ENCODE measurements at places on chromosomes 11 and 22.

DNA sequence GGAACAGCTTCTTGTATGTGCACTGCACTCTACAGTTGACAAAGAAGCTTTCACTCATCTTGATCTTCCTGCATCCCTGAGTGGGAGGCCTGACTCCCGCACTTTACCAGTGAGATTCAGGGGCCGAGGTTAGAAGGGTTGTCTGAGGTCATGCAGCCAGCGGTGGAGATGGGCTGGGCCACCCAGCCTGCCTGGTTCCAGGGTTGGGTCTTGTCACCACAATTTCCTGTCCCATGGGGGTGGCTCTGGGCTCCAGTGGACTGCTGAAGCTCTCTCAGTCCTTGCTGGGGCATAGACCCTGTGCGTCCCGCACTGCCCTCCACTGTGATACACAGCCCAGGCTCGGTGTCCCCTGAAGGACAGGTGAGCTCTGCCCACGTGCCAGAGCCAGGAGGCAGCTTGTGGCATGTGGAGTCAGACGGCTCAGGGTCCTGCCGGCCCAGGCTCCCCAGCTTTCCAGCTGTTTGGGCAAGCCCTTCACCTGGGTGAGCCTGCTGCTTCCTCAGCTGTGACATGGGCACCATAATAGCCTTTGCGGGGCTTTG, 6.9 kb upstream of the MYO7A start:
- DNase-seq = no peak

- no peak for DNase-seq
These were observed 2.5 kb downstream of the OVCH2 start for GRCh38 chr11:7703740-7704139.

DNA sequence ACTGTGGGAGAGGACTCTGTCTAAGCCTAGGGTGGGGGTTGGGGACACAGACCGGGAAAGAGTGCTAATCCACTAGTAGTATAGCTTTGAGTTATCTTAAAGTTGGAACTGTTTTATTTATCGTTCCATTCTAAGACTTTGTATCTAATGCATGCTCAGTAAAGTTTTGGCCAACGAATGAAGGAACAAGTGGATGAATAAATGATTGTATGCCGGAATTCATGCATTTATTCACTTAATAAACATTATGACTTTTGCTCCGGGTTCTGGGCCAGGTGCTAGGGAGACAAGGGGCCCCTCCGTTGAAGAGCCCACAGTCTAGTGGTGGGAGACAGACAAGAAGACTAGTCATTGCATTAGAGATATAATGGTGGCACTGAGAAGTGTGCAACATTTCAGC, 645 bp downstream of the RNF121 start:
- no peak for DNase-seq

DNA sequence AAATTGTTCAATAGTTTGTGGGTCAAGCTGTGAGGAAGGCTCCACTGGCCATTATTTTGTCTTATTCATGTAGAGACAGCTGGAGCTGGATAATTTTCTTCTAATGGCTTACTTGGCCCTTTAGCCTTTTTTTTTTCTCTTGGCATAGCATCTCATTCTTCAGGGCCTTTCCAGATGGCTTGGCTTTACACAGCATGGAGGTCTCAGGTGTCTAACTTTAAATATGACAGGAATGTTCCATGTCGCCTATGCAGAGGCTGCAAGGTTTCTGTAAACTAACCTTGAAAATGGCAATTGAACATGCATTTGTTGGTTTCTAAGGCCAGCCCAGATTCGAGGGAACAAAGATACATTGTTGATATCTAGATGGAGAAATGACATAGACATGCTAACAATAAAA, 247.9 kb upstream of the CNTN5 start:
- DNase-seq = no peak

DNA sequence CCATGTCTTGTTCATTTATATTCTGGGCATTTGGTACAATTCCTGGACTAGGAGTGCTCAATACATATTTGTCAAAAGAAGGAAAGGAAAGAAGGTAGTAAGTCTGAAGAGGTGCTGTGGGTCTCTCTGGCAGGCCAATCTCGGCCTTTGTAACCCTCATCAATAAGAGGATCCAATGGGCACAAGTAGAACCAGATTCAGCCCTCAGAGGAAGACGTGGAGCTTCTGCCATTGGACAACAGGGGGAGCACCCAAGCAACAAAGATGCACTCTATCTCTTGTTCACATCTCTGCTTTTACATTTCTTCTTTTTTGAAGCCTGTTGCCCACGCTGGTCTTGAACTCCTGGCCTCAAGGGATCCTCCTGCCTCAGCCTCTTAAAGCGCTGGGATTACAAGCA, 2.2 kb upstream of the VPS11 start:
- no peak for DNase-seq

DNA sequence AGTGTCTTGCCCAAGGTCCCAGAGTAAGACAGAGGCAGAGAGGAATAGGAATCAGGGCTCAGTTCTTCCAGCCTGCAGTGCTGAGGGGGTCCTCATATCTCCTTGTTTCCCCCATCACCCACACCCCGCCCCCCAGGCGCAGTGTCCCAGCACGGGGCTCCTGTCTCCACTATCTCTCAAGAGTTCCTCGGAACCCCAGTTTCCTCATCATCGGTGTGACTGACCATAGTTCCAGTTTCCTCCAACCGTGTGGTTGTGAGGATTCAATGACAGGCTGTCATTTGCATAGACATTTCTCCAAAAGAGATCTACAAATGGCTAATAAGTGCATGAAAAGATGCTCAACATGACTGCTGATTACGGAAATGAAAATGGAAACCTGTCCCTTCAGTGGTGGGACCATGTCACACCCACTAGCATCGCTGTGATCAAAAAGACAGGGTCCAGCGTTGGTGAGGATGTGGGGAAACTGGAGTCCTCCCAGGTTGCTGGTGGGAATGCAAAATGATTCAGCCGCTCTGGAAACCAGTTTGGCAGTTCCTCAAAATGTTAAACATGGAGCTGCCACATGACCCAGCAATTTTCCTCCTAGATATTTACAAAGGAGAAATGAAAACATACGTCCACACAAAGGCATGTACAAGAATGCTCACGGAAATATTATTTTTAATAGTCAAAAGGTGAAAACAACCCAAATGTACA, 31.8 kb upstream of the PDGFB start:
- DNase-seq = no peak

GRCh38 chr11:117946842-117947526, 17.8 kb upstream of the TMPRSS13 start:
- DNase-seq = peak; percentile 81

DNA sequence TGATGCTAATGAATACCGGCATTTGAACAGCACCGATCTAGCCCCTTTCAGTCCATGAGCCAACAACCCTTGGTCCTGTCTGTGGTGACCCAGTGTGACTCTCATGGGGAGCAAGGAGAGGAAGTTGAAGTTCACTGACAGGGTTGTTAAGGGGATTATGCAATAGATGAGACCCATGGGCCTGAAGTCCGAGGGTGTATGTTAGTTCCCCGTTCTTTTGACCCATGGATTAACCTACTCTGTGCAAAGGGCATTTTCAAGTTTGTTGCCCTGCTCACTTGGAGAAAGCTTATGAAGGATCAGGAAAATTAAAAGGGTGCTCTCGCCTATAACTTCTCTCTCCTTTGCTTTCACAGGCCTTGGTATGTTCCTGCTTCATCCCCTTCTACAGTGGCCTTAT, 4.9 kb downstream of the PNPLA3 start:
- DNase-seq = no peak

- peak; percentile 81 for DNase-seq
These were observed 57.9 kb downstream of the SYTL2 start for GRCh38 chr11:85752890-85753581.

- peak; percentile 91 for DNase-seq
These were observed 2.5 kb downstream of the CPT1A start for GRCh38 chr11:68839054-68839865.

- DNase-seq = no peak
These were observed 110.4 kb downstream of the RRAS2 start for GRCh38 chr11:14248580-14248981.

GRCh38 chr11:111378861-111379601, at the start of gene POU2AF1:
TSS of gene POU2AF1 (minus strand) at chr11:111379275. CDS start at chr11:111379177, 98 bp downstream.
- peak; percentile 65 for DNase-seq

DNA sequence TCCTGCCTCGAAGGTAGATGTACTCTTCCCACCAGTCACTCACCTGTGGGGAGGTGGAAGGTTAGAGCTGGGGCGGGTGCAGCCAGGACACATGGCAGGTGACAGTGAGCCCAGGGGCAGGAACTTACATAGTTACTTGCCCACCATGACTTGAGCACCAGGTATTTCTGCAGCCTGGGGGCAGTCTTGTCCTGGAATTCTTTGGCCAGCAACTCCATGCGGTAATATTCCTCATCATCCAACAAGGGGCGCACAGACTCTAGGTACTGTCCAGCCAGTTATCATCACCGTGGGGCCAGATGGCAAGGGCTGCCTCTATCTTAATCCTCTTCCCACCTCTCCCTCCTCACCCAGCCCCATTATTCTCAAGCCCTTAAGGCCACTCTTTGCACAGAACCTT, 2.2 kb downstream of the CPT1B start:
- no peak for DNase-seq

DNA sequence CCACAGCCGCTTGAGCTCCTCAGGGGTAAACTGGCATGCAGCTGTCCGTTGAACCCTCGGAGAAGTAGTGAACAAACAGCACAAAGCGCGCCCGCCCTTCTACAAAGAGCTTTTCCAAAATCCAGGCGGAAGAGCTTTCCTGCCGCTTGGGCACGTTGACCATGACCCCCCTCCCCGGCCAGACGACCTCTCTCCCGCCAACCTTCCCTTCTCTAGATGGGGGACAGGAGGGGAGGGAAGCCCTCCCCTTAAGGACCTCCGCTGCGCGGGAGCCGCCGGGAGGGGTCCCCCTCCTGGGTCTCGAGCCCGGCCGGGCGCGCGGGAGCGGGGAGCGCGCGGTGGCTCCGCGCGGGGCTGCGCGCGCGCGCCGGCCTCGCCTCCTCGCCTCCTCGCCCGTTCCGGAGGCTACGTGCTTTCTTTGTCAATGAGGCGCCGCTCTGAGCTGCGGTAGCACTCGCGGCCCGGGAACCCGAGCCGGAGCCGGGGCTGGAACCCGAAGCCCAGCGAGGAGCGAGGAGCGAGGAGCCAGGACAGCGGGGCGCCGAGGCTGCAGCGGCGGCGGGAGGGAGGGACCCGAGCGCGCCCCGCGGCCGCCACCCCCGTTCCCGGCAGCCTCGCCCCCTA, 118.6 kb downstream of the HIPK3 start:
- DNase-seq = no peak

DNA sequence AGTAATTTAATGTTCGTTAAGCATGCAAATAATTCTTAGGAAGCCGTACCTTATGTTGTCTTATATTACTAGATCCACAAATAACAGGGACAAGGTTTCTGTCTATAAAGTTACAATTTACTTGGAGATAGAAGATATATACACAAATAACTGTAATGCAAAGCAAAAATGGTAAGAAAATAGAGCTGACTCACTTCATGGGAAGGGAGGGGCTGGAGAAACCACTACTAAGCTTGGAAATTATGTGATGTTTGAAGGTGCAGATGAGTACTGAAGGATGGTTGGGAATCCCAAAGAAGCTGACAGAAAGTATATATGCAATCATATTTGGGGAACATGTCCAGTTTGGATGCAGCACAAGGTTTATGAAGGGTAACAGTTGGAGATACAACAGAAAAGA, 4.0 kb downstream of the NPAT start:
- no peak for DNase-seq

DNA sequence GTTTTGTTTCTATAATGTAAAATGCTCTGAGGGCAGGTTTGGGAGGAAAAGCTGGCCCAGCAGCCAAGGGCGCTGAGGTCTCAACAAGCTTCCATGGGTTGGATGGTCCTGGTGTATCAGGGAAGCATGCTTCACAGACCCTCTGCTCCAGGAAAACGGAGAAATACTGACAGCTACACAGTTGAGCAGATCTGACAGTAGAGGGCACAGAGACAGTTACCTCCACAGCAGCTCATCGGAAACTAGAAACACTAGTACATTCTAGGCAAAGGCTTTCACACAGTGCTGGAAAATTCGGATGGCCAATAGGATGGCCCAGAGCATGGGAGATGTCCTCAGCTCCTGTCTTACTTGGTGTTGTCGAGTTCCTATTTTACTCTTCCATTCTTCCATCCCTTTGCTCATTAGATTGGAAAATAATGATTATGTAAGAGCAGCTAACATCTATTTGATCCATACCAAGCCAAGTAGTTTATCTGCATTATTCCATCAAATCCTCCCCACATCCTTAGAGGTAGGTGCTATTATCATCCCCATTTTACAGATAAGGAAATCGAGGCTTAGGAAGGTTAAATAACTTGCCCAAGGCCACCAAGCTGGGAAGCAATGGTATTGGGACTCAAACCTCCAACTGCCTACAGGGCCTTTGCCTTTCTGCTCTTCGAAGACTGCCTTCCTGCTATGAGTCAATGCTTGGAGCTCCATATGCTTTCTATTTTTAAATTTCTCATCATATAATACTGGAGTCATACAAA, 28.3 kb downstream of the LMO2 start:
- DNase-seq = no peak

DNA sequence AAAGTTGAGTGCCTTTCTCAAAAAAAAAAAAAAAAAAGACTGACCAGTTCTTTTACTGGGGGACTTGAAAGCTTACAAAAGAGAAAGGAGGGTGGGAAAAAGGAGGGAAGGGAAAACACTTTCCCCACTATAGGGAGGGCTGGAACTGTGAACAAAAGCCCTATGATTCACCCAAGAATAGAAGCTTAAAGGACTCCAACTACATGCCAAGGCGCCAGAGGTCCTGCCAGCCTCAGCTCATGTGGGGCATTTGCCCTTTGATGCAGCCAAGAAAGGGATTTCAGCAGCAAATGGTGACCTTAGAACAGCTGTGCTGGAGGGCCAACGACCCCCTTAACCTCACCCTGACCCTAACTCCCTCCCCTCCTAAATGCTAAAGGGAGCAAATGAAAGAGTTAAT, 160.0 kb downstream of the NTM start:
- no peak for DNase-seq

DNA sequence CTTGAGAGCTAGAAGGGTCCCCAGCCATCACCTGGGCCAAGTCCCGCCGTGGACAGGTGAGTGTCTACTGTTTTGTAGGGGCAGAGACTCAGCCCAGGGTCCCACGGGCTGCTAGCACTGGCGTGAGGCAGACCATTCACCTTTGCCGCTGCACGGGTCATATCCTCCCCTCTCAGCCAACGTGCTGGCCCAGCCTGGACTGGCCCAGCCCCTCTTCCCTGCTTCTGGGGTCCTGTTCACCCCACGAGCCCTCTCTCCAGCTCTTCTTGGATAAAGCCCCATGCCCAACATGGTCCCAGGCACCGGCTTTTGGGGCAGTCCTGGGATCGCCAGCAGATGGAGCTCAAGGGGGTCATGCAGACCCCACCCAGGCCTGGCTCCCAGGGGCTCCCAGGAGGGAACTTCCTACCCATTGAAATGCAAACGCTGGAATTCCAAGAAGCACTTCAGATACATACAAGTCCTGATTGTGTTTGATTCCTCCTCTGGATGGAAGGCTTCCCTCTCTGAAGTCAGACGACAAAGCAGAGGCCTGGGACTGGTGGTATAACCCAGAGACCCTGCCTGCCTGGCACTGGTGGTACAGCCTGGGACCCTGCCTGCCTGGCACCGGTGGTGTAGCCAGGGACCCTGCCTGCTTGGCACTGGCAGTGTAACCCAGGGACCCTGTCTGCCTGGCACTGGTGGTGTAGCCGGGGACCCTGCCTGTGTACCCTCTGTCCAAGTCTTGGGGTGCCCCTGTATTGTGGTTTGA, 8.9 kb upstream of the SEPTIN5 start:
- no peak for DNase-seq
